ENCODE measurements at places on chromosomes 1 and 21.

DNA sequence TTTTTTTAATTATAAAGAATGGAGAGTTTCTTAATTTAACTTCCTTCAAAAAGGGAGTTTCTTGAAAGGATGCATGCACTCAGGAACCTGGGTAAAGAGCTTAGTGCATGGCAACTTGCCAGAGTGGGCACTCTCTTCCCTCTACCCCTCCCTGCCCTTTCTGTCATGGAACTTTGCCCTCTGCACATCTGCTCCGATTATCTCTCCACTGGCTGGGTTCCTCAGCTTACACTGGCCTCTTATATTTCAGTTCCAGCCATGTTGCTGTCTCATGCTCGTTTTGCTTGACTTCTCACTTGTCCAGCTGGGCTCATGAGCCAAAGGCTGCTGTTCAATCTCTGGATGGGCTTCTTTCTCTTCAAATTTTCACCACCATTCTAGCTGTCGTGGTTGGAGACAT lies 87.0 kb downstream of the NCAM2 start:
- DNase-seq = no peak

GRCh38 chr1:194618101-194618500 lies 1431.7 kb upstream of the B3GALT2 start:
- no peak for DNase-seq

DNA sequence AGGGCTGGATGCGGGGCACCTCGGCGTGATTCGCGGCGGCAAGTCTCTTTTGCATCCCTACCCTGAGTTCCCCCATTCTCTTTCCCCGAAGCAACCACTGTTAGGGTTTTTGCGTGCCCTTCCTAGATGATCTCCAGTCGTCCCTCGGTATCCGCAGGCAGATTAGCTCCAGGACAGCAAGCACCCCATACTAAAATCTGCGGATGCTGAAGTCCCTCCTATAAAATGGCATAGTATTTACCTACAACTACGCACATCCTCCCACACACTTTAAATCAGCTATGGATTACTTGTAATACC lies 22.8 kb upstream of the CFAP126 start:
- no peak for DNase-seq

GRCh38 chr1:117068580-117068979 lies 8.5 kb downstream of the TTF2 start:
- no peak for DNase-seq

- DNase-seq = no peak
Observed at GRCh38 chr1:234102583-234102982, 198.1 kb downstream of the SLC35F3 start.

DNA sequence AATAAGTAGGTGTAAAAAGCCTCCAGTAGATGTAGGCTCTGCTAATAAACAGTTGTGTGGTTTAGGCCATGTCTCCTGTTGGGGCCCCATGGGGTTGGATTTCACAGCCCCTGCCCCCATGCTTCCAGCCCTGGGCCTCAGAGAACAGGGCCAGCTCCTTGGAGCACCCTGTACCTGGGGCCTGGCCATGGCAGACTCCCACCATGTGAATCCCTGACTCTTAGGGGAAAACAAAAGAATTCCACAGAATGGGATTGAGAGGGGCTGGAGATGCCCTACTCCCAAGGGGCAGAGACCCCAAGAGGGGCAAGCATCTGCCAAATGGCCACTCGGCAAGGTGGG lies 11.5 kb downstream of the LRP8 start:
- DNase-seq = no peak

Data from left renal cortex interstitium (tissue), 4 donors.